ENCODE measurements at places on chromosomes 12 and 14.

DNA sequence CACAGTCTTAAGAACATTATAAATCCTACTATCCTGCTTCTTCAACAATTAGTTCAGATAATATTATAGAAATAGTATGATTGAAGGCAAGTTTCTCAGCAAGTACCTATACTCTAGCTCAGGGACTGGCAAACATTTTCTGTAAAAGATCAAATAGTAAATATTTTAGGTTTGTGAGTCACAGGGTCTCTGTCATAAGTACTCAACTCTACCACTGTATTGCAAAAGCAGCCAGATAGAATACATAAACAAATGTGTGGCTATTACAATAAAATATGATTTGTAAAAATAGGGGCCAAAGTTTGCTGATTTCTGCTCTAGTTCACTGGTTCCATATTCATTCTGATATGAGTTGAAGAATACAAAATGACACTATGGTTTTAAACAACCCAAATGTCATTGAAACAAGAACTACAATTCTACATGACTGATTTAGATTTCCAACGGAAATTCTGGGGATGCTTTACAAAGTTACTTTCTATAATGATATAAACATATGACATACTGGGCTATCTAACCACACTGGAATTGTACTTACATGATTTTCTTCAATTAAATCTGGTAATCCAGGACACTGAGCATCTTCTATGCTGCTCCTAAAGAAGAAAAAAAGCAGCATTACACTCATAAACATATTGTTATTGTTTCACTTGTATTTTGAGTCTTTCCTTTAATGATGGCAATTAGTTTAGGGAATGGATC lies 23.2 kb downstream of the LGALS3 start:
- no peak for DNase-seq

DNA sequence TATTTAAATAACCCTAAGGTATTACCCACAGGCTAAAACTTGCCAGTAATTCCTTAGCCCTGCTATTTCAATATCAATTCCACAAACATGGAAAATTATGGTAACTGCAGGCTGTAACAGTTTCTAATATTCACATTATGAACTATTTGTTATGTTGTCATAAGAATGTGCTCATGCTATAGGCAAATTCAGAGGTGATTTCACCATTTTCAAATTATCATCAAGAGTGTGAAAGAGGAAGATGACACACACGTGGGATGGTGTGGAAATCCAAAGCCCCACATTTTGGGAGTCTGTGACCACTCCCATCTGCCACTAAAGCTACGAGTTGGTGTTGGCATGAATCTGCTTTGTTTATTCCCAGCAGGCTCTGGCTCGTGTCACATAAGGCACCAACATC lies 5.9 kb upstream of the MYO1A start:
- no peak for DNase-seq

GRCh38 chr14:68957775-68958174 lies 21.3 kb downstream of the ACTN1 start:
- DNase-seq = no peak

DNA sequence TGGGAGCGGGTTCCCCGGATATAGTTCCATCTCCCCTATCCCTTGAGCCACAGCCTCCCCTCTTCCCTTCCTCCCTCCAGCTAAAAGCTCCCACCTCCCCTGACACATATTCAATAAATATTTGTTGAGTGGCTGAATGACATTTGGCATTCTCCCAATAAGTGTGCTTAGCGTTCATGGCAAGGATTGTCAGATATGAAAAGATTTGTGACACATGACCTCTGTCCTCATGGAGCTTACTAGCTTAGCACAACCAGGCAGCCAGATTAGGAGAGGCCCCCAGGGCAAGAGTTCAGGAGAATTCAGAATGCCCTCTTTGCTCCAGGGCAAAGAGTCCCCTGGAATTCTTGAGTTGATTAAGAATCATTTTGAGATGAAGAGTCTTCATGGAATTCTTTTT lies 22.5 kb upstream of the SLC6A12 start:
- no peak for DNase-seq

- DNase-seq = no peak
These were observed 1.3 kb upstream of the IGFBP6 start for GRCh38 chr12:53096089-53096741.

DNA sequence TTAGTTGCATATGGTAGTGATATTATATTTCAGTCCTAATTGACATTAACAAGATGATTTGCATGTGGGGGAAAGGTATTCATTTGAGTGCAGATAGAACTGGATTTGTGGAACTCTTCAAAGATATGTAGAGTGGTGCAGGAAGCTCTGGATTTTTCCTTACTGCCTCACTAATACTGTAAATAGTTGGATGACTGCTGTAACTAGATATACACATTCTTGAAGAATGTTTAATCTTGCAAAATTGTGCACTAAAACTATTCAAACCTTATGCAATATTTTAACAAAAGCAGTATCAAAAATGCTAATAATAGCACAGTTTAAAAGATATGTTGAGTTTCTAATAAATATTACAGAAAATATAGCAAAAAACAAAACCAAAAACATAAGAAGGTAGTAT lies 43.1 kb upstream of the ATF7IP start:
- DNase-seq = no peak

Data from HepG2 (cell line).